ENCODE measurements at places on chromosomes 16 and 17.

- no peak for DNase-seq
Measured at GRCh38 chr16:9824200-9825068, 357.8 kb downstream of the GRIN2A start.

GRCh38 chr17:73952480-73953205, 250.8 kb upstream of the RPL38 start:
- peak; percentile 5 for DNase-seq

DNA sequence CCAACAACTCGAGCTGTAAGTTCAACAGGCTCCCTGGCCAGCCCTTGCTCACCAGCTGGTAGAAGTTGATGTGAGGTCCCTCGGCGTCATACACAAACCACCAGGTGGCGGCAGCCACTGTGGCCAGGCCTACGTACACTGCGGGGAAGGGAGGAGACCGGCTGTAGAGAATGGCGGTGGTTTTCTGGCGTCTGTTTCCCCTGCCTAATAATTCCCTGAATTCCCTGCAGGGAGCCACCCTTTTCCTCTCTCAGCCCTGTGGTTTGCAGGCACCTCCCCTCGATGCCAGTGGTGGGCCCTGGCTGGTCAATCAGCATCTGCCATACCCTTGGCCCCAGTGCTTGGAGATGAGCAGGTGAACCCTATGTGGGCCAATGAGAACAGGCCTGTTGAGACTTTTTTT, 18.9 kb upstream of the P2RX1 start:
- DNase-seq: no peak

- no peak for DNase-seq
Measured at GRCh38 chr16:28136751-28137434, 73.4 kb upstream of the GSG1L start.

DNA sequence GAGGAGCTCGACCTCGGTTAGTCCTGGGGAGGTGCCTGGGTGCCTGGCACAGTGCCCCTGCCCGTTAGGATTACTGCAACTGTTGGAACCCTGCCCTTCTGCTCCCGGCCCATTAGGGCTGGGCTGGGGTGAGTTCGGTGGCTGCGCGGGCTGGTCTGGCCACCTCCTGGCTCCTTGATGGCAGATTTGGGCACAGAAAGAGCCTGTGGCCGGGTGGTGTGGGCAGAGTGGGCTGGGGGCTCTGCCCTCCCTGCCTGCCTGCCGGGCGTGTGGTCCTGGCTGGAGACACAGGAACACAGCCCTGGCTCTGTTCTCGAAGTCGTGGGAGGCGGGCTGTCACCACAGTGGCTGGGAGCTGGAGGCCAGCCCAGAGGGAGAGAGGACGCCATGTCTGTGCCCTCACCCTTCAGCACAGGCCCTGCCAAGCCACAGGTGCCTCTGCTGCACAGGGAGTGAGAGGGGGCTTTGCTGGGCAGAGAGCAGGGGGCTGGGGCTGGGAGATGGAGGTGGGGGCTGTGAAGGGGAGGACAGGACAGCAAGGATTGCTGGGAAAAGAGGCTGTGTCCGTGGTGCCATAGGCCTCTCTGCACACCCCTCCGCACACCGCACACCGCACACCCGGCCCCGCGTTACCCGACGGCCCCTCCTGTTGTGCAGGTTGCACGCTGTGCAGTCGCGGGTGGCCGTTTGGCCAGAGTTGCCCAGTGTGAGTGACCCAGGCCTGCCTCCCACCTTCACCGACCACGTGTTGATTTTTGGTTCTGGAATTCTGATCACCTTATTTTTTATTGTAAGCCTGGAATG, 236.6 kb upstream of the GSE1 start:
- DNase-seq: no peak

DNA sequence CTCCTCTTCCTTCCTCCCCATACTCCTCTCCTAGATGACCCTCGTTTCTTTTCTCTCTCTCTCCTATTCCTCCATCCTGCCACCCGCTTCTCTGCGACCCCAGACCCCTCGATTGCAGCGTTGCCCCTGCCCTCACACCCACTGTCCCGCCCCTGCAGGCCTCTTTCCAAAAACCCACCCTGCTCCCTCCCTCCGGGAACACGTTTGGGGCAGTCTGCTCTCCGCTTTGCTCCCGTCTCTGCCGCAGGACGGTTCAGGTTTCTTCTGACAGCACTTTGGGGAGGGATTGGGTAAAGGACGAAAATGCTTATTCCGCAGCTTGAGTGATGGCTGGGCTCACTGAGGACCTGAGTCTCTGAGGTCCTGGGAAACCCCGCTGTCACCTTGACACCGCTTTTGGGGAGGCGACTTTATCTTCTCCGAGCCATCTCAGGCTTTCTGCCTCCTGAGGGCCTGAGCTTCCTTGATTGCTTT, 690 bp downstream of the NDE1 start:
- DNase-seq: no peak

GRCh38 chr16:8677481-8677880, 3.1 kb downstream of the ABAT start:
- no peak for DNase-seq

DNA sequence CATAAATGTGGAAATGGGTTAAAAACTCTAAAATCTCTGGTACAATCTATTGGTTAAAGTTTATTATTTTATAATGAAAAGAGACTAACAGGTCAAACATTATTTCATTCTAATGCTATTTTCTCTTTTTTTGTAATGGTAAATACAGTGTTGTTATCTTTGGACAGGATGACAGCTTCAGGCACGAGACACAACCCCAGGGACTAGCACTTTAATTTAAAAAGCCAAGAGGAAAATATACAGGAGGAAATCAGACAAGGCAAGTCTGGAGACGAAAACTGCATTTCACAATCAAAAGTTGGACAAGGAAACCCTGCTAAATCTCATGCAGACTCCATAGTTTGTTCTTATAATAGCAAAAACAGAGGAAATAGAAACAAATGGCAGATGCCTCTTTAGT, 589.1 kb upstream of the CDH8 start:
- no peak for DNase-seq

DNA sequence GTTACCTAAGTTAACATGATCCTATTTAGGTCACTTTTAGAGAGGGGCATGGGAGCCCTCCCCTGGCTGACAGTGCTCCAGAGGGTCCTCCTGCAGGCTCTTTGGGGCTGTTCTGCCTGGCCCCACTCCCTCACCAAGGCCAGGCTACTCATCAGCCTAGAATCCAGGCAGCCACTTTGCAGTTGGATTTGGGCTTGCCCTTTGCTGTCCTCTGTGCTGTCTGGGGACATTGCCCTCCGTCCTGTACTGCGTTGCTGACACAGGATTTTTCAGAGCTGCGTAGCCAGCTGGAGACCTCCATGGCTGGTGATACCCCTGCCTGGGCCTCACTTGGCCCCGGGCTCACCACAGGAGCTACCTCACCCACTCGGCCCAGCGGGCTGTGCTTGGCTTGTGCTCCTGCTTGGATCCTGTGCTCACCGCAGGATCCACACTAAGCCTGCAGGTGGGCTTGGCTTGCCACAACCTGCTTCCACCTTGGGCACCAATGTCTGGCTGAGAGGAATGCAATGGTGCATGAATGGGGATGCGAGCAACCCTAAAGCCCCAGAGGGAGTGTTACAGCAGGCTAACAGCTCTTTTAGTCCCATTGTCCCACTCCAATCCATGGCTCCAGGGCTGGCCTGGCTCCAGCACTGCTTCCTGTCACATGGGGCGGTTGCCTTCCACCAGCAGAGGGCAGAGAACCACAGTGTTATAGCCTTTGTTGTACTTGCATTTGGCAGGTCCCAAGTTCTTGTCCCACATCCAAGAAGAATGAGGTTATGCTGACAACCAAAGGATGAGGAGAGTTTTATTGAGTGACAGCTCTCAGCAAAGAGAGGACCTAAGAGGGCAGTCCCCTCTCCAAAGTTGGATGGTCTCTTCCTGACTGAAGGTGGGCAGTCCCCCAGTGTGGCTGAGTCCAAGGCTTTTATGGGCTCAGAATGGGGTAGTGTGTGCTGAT, 21.5 kb downstream of the CCL4 start:
- DNase-seq: no peak

DNA sequence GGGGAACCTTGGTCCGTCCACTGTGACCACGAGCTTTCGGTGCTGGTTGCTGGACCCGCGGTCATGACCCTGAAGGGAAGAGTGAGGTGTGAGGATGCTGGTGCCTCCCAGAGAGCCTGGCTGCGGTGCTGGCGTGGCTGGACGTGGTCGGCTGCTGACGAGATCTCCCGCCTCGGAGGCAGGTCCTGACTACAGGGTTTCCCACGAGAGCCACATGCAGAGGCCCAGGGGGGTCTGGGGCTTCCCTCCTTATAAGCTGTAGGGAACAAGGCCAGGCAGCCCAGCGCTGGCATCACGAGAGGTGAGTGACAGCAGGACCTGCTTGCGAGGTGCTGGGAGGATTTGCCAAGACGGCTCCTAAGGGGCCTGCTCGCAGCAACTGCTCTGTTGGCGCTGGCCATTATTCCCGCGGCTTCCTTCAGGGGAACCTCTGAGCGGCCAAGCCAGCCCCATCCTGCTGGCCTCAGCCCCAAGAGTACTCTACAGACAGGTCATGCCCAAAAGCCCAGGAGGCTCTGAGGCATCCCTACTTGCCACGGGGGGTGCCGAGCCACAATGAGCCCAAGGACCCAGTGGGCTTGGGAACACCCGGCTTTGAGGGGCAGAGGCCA, 134.8 kb downstream of the FOXL1 start:
- DNase-seq: no peak

GRCh38 chr17:74864866-74865395, 5.2 kb upstream of the GRIN2C start:
- DNase-seq: peak; percentile 53

- no peak for DNase-seq
Measured at GRCh38 chr17:66971264-66971663, 6.8 kb downstream of the CACNG4 start.

GRCh38 chr17:68763562-68763961, 162.4 kb upstream of the FAM20A start:
- DNase-seq: no peak

DNA sequence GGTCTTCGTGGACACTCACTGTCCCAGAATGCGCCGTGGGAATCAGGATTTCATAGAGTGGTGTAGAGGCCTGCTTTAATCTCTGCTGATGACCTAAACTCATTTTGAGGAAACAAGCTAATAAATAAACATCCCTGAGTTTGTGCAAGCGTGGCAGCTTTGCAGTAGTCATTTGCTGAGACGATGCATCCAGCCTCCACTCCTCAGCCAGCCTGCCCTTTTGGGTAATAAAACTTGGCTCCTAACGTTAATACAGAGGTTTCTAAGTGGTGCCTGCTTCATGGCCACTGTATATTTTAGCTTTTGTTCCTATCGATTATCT, 1.3 kb downstream of the DGKE start:
- no peak for DNase-seq

GRCh38 chr16:85510041-85510659, 103.0 kb upstream of the GSE1 start:
- no peak for DNase-seq

DNA sequence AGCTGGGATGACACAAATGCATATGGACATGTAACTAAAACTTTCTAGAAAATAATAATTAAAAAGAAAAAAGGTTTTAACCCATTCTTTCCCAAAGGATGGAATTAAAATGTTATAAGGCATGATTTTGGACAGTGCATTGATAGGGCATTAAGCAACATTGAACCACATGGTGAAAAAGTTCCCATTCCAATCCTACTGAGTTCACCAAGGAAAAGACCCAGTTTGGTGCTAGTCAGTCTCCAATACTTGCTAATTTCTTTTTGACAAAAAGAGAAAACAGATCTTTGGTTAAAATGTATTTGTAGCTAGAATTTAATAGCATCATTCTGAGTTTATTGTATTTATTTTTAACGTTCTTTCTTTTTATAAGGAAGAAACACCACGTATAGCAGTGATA, 28.1 kb downstream of the EMP2 start:
- DNase-seq: no peak

GRCh38 chr17:62625184-62625869, 2.1 kb upstream of the MRC2 start:
- no peak for DNase-seq

DNA sequence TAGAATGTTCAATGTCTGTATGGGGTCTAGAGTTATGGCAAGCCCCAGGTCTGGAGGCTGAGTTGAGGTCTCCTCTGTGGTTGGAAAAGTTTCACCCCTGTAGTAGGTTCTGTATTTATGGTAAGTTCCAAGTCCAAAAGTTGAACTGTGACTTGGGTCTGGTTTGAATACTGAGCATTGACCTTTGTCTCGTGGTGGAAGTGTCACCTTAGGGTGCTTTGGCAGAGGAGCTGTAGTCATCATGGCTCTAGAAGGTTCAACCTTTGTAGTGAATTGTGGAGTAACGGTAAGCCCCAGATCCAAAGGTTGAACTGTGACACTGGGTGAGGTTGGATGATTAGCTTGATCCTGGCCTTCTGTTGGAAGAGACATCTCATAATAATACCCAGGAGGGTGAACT, 17.6 kb downstream of the RDM1 start:
- no peak for DNase-seq

DNA sequence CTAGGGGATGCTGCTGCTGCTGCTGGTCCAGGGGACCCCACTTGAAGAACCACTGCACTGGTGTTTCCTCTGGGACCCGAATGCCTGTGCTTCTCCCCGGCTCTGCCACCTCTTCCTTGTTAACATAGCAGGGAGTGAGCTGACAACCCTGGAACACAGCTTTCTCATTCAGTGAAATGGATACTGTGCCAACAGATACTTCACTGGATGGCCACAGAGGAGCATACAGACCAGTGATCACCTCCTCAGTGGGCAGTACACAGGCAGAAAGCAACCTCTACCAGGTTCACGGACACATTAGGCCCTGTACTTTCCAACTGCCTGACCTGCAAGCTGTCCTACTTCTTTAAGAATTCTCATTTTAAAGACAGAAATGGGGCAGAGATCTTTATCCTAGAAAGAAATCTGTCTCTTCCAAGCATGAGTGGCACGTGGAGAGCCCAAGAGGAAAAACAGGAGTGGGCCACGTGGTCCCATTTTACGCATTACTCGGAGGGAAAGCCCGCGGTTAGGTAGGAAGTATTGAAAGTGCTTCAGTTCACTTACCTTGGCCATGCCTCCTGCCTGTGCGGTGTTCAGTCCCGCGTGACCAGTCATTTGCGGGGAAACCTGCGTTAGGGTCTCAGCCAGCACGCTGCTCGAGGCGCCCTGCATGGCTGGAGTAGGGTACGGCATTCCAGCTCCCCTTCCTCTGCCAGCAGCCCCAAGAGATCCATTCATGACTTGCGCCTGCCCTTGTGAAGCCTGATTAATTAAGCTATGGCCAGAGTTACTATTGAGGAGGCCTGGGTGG, 30.6 kb downstream of the CREBBP start:
- DNase-seq: no peak

GRCh38 chr16:25040543-25040942, 25.4 kb upstream of the ARHGAP17 start:
- no peak for DNase-seq

GRCh38 chr17:80068301-80069222, 32.1 kb downstream of the CCDC40 start:
- DNase-seq: no peak

GRCh38 chr17:78034429-78035091, 76.1 kb downstream of the TNRC6C start:
- DNase-seq: no peak

DNA sequence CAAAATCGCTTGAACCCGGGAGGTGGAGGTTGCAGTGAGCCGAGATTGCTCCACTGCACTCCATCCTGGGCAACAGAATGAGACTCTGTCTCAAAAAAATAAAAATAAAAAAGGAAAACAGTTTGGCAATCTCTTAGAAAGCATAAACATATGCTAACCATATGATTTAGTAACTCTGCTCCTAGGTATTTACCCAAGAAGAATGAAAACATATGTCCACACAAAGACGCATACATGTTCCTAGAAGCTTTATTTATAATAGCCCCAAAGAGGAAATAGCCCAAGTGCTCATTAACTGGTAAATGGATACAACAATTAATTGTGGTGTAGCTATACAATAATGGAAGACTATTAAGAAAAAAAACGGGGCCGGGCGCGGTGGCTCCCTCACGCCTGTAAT, 18.5 kb upstream of the CDH1 start:
- DNase-seq: no peak
